Gastrocnemius medialis (tissue), 4 donors: ENCODE measurements at places on chromosomes 2 and 18. TPM values are rescaled to one million over a fixed set of nuclear protein-coding genes. Genes with fewer than 3 reads are reported as not detected.

GRCh38 chr2:127636248-127637235 lies 9.4 kb upstream of the GPR17 start:
- DNase-seq, result no peak

DNA sequence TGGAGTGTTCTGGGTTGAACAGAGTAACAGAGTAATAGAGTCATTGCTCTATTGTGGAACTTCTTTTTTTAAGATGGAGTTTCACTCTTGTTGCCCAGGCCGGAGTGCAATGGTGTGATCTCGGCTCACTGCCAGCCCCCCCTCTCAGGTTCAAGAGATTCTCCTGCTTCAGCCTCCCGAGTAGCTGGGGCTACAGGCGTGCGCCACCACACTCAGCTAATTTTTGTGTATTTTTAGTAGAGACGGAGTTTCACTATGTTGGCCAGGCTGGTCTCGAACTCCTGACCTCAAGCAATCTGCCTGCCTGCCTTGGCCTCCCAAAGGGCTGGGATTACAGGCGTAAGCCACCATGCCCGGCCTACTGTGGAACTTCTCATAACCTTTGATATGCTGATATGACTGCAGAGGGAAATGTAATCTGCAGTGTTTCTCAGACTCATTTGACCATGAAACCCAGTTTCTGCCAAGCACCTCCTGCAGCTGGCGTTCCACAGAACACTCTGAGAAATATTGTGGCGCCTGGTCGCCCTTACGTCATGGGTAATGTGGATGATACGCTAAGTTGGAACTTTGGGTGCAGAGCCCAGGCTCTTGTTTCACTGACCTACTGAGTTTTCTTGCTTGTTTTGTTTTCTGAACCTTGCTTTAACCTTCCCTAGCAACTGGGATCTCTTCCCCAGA lies 213.8 kb downstream of the BCL2 start:
- DNase-seq, result no peak

GRCh38 chr2:69581774-69582581 lies 61.6 kb downstream of the AAK1 start:
- no peak for DNase-seq

DNA sequence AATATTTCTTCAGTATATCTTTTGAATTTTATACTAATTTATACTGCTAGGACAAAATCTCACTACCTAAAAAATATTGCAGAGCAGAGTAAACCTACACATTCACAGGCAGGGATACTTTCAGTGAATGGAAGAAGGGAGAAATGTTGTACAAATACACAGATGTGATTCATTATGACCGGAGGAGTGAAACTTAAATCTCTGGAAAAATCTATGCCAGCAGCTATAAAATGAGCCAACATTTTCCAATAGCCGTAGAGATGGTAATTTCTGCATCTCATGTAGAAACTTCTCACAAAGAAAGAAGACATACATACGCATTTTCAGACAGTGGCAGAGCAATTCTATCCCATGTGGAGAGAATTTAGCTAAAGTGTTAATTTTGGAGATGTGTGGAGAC lies 54.8 kb downstream of the KCNS3 start:
- no peak for DNase-seq

- no peak for DNase-seq
Observed at GRCh38 chr2:12440731-12441130, 276.0 kb upstream of the TRIB2 start.

DNA sequence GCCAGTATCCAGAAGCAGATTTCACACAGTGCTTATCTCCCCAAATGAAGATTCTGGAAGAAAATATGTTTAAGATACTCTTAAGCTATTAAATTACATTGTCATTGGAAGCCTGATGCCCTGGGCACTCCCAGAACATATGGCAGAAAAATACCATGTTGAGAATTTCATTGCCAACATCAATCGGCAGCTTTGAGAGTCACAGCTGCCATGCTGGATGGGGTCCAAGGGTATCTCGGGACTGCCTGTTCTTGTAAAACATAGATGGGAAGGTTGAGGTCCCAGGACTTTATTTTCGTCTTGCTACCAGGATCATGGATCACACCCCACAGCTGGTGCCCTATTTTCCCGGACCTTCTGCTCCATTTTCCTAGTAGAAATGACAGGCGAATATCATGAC lies 632.5 kb downstream of the SUCLG1 start:
- DNase-seq, result no peak

DNA sequence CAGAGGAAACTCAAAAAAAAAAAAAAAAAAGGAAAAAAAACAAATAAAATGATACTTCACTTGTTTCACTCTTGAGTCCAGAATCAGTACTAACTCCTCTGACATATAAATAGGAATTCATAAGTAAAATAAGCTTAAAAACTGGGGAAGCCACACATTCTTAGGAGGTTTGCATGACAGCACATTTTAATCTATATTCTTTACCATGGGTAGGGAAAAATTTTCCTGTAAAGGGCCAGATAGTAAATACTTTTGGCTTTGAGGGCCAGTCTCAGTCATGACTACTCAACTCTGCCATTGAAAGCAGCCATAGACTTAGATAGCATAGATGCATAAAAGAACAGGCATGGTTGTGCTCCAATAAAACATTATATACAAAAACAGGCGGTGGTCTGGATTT lies 145.2 kb downstream of the BCL11A start:
- DNase-seq, result no peak

DNA sequence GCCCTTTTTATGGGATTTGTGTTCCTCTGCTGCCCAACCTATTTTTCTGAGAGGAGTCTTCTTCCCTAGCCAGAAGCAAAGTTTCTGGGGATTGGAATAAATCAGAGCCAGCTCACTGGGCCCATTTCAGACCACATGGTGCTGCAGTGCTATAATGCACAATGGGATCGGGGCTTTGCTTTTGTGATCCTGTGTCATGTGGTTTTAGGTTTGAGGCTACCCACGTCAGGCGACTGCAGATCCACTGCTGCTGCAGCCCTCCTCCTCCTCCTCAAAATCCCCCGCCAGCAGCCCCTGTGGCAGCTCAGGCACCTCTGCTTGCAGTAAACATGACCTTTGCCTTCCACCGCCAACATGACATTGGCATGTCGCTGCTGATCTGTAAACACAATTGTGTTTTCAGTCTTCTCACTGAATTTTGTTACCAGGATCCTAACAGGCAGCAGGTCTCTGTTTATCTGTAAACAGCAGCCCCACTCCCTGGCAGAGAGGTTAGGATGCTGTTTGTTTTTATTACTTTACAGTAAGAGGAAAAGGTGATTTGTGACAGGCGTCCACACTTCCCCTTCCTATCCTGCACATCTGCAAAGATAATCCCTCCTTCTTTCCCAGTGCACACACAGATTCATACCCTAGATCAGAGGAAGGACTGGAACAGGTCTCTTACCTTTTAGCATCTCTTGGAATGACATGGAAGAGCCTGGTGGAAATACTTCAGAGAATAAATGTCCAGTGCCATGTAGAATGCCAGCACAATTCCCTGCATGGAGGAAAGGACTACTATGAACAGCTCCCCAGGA lies 130.8 kb downstream of the FOXI3 start:
- DNase-seq, result no peak

- DNase-seq, result no peak
Observed at GRCh38 chr18:36783792-36784191, 45.0 kb downstream of the TPGS2 start.

- no peak for DNase-seq
Observed at GRCh38 chr18:61435064-61435652, 101.9 kb downstream of the CDH20 start.

DNA sequence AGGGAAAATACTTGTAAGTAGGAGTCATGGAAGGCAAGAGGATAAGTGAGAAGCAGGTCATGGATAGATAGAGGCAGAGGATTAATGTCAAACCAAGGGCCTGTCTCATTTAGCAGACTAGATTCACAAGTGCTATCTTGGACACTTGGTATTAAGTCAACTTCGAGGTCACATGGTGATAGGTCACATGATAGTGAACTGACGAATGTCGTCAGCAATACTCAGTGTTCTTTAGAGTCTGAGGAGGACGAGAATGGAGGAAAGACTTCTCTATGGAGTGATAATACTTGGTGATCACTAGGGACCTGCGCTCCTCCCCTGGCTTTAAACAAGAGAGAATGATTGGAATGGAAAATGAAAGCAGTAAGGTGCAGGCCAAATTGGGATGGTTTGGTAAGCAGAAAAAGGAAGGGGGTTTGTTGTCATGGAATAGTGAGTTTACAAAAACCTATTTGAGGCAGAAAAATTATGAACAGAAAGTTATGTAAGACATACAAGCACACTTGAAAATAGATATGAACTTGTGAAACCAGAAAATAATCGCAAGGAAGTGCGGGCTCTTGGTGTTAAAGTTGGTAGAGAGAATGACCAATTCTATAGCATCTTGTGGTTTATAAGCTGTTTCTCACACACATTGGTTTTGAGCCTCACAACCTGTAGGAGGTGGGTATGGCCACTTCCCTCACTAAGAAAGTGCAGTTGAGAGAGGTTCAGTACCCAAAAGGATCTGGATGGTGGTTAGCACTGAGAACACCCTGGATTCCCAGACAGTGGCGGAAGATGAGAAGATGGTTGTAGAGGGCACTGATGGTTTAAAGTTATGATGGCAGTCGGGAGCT lies 141.5 kb downstream of the WDSUB1 start:
- no peak for DNase-seq

- DNase-seq, result no peak
Observed at GRCh38 chr2:112582314-112582746, 2.1 kb upstream of the CHCHD5 start.

DNA sequence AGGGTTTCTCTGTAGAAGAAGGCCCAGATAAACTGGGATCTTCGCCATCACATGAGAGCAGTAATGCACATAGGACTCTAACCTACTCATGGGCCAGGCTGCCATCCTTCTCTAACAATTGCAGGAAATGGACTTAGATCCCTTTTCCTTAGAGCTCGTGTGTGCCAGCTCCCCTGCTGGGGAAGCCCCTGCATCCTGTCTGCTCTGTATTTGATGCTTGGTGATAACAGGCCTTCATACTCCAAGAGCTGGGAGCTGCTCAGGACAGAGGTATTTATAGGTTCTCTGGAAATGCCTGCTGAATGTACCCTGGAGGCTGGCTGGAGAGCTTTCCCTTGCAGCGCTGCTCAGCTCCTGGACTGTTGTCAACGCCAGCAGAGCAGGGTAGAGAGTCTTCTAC lies 249.6 kb downstream of the MTX2 start:
- DNase-seq, result no peak

- no peak for DNase-seq
Observed at GRCh38 chr18:36511791-36512352, 214.4 kb downstream of the FHOD3 start.

DNA sequence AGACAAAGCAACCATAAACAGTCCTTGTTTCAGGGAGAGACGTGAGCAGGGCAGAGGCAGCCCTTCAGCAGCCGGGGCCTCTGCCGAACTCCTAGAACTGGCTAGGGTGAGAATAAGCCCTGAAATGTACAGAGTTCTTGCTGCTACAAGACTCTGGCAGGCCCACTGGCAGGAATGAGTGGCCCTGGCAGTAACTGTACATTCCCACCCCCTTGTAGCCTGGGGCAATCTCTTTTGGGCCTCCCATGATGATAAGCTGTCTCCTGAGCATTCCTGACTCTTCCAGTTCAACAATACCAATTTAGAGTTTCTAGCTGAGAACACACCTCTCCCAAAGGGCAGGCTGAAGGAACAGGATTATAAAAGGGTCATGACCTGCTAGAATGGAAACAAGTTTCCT lies 54.3 kb downstream of the HAUS1 start:
- DNase-seq, result no peak

GRCh38 chr2:123961576-123961975 lies 63.5 kb upstream of the CNTNAP5 start:
- DNase-seq, result no peak

DNA sequence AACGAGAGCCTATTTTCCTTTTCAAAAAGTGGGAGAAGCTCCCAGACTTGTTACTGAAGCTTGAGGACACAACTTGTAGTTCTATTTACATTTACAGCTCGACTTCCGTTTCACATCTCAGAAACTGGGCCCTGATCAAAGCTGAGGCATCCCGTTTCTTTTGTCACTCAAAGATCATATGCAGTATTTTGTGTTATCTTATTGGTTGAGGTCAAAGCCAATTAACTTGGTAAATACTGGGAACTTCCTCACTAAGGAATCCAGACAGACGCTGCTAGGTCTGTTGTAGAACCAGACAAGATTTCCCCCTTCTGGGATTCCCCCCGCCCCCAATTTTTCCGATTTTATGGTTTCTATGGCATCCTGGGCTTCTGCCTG lies 50.3 kb downstream of the TSN start:
- no peak for DNase-seq

Gene FARSB
- 30.2 TPM for total RNA-seq

Gene TMEM247
- not detected for total RNA-seq

Gene RAX
- total RNA-seq, result not detected

Gene MAPK4
- 2.4 TPM for total RNA-seq

Gene LCT
- total RNA-seq, result 0.13 TPM

Gene FOXI3
- total RNA-seq, result not detected

Gene DSG1
- not detected for total RNA-seq

Gene POTEE
- total RNA-seq, result not detected

Gene C2orf80
- total RNA-seq, result not detected
